ENCODE measurements at places on chromosomes 12 and 14. TPM values are rescaled to one million over a fixed set of nuclear protein-coding genes. Genes with fewer than 3 reads are reported as not detected.

DNA sequence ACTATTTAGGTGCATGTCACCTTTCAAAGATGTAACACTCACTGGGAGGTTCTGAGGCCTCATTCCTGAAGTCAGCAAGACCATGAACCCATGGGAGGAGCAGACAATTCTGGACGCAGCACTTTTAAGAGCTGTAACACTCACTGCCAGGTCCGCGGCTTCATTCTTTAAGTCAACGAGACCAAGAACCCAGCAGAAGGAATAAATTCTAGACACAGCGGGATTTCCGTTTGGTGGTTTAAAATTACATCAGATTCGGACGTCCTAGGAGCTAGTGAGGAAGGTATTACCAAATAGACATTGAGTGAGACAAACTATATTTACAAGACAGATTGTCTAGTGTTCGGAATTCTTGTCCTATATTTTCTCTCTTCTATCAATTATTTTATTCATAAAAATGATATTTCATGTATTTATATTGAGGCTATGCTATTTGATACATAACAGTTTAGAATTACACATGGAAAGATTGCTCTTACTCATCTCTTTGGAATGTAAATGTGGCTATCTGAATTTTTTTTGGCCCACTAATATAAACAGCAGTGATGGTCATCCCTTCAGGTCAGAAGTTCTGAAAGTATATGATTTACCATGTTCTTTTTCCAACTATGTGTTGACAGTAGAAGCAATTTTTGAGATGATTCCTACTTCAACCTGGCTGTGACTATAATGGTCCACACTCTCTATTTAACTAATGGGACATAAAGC, 1973.0 kb upstream of the FLRT2 start:
- DNase-seq = no peak

GRCh38 chr12:42760550-42760949, 171.0 kb upstream of the PRICKLE1 start:
- no peak for DNase-seq

DNA sequence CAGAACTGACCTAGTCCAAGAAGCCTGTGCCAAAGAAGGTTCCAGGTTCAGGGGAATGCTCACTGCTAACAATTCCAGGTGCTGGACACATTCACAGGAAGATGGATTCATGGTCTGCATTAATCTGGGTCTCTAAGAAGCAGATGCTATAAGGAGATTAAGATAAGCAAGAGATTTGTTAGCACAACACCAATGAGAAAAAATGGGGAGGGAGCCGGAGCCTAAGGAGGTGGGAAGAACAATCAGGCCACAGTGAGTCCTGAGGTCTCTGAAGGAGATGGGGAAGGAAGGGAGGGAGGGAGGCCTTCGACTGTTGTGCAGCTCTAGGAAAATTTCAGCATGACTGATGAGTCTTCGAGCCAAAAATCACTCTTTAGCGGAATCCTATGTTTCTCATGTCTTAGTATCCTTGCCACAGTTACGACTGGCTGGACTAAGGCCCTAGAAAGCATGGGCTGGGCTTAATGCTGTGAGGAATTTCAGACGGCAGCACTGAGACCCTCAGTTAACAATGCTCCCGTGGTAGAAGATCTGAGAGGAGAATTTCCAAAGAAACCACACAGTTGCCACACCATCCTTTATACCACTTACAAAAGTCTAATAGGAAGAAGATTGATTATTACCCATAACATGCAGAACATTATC, 31.5 kb upstream of the PTGDR start:
- DNase-seq = no peak

The TAS2R42 gene
- not detected for total RNA-seq
